Mesothelial cell of epicardium (in vitro differentiated cells): ENCODE measurements at places on chromosomes 5 and 9.

DNA sequence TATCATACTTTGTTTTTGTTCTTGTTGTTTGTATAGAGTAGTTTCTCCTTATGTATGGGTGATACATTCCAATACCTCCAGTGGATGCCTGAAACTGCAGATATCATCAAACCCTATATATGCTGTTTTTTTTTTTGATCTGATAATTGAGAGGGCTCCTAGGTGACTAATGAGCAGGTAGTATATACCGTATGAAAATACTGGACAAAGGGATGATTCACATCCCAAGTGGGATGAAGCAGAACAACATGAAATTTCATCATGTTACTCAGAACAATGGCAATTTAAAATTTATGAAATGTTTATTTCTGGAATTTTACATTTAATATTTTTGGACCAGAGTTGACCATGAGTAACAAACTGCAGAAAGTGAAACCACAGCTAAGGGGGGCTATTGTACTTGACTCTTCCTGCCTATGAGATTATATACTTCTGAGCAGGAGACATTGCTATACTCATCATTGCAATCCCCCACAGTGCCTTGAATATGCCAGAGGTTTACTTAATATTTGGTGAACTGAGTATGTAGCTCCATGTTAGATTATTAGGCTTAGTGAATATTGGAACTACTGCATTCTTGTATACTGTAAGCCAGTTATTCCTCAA lies 258.7 kb upstream of the FBXL7 start:
- DNase-seq = no peak

DNA sequence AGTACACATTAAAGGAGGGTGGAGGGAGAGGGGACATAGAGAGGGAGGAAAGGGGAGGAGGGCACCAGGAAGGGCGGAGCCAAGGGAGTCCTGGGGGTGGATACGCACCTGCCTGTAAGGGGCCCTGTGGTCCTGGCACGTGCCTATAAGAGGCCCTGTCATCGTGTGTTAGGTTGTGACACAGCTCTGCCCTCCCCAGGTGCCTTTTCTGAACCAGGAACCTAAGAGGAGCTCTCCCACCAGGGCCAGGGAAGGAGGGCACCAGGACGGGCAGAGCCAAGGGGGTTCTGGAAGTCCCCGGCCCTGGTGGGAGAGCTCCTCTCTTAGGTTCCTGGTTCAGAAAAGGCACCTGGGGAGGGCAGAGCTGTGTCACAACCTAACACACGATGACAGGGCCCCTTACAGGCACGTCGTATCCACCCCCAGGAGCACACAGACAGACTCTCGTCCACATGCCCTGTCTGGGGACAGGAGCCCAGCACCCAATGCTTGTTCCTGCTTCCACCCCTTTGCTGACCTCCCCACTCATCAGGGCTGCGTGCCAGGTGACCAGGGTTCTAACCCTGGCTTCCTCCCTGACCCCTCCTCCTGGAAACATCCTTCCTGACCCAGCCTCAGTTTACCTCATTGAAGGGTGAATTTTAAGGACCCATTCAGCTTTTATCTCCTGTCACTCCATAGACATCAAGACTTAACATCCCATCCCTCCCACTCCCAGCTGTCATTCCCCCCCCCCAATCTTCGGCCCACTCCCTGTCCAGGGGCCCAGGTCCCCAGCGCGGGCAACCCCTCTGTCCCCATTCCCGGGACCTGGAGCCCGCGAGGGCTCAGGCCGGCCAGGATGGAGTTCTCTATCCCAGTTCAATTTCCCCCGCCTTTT lies 12.9 kb upstream of the OLFM1 start:
- DNase-seq = peak; percentile 25

- no peak for DNase-seq
These were observed 512.7 kb upstream of the BRINP1 start for GRCh38 chr9:119881898-119882297.

GRCh38 chr5:31427013-31427723 lies 104.7 kb downstream of the DROSHA start:
- no peak for DNase-seq

GRCh38 chr9:892123-892522 lies 50.6 kb downstream of the DMRT1 start:
- DNase-seq = no peak
